ENCODE measurements at places on chromosomes 2 and 18.
A peak's percentile ranks its signal among the peaks of the same experiment; 100 is the strongest.

GRCh38 chr2:223102040-223102400, 50.0 kb downstream of the KCNE4 start:
- DNase-seq: no peak

GRCh38 chr2:98764499-98764898, 33.6 kb upstream of the MGAT4A start:
- no peak for DNase-seq

DNA sequence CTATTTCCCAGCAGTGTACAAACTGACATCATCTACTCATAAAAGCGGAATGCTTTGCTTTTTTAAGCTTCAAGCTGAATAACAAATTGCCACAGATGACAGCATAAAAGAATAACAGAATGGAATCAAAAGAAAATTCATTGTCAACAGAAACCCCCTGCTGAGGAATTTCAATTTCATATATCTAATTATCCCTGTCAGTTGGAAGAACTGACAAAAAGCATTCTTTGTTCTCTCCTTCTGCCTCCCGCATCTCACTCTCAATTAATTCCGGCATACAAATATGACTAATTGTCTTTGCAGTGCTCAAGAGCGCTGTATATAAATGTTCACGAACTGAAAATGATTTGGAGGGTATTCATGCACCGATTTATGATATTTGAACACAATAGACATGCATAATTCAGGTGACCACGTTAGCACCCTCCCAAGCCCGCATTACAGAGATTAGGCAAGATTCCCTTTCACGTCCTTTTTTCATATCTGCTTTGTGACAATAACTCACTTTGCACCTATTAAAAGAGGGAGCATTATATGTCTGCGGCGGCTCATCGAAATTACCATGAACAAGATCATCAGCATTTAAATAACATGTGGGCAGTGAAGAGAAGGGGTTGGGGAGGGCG, 277.7 kb upstream of the SALL3 start:
- DNase-seq: no peak

GRCh38 chr2:64056021-64056420, 36.8 kb upstream of the VPS54 start:
- no peak for DNase-seq

DNA sequence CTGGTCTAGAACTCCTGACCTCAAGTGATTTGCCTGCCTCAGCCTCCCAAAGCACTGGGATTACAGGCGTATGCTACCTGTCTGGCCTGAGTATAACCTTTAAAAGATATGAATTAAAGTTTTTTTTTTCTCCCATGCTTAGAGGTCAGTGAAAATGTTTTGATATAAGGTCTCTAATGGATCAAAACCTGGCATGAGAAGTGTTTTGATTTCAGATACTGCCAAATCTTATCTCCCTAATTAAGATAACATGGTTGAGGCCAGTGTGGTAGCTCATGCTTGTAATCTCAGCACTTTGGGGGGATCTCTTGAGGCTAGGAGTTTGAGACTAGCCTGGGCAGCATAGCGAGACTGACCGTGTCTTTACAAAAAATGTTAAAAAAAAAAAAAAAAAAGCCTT, 41.2 kb downstream of the SNRPD1 start:
- no peak for DNase-seq

DNA sequence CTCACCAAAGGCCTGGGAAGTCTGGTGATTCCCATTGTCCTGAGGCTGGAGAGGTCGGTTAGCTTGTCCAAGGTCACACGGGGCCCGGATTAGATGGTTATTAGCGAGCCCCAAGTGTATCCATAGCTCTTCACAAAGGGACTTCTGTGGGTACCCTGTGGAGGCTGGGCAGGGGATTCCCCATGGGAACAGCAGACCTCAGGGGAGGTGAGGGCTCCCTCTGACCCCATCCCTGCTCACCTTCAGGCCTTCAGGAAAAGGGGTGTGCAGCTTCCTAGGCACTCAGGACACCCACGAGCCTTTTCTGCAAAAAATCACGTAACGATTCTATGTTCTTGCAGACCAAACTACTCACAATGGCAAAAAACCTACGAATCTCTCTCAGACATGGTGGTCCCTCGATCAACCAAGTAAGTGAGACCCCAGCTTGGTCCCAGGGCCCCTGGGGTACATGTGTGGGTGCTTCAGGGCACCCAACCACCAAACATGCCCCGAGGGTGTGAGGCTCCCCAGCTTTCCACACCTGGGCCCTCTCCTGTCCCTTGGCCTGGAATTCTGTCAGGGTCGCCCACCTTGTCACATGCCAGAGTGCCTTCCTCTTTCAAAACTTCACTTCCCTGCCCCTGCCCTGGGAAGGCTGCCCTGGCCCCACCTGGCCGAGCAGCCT, 40.3 kb downstream of the PDIA6 start:
- no peak for DNase-seq

GRCh38 chr18:32093523-32093922, 1.8 kb downstream of the RNF138 start:
- DNase-seq: no peak

GRCh38 chr18:25109484-25109883, 242.5 kb downstream of the ZNF521 start:
- no peak for DNase-seq

GRCh38 chr2:129934044-129934822, 45.2 kb upstream of the RAB6C start:
- no peak for DNase-seq

GRCh38 chr2:228535396-228535795, 353.9 kb upstream of the SPHKAP start:
- DNase-seq: no peak

GRCh38 chr2:101123795-101124471, 27.2 kb downstream of the TBC1D8 start:
- DNase-seq: no peak

GRCh38 chr2:167637741-167638140, 609.7 kb downstream of the STK39 start:
- DNase-seq: no peak

GRCh38 chr2:106694964-106695470, 190.9 kb downstream of the ST6GAL2 start:
- no peak for DNase-seq

DNA sequence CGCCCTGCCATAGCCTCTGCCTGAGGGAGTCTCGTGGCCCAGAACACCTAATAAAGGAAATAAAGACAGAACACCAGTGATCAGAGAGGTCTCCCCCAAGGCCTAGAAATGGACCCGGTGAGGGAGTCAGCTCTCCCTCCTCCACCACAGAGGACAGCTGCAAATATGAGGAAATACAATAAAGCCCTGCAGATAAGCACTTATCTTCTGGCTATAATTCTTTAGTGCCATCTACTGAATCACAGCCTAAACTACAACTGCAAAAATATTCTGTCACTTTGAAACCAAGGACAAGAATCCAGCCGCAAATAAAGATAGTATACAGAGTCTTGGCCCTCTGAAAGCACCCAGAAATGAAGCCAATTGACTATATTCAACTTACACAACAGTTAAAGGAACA, 42.4 kb upstream of the TACR1 start:
- DNase-seq: no peak

GRCh38 chr2:44210362-44210761, 41.7 kb downstream of the PPM1B start:
- no peak for DNase-seq

GRCh38 chr18:27750014-27750413, 426.9 kb downstream of the CDH2 start:
- DNase-seq: peak; percentile 17

GRCh38 chr18:58788971-58789875, 75.5 kb upstream of the ZNF532 start:
- peak; percentile 60 for DNase-seq

GRCh38 chr2:177812713-177813396, 259.7 kb downstream of the PDE11A start:
- DNase-seq: no peak

GRCh38 chr2:151862700-151863099, 34.5 kb upstream of the ARL5A start:
- no peak for DNase-seq

DNA sequence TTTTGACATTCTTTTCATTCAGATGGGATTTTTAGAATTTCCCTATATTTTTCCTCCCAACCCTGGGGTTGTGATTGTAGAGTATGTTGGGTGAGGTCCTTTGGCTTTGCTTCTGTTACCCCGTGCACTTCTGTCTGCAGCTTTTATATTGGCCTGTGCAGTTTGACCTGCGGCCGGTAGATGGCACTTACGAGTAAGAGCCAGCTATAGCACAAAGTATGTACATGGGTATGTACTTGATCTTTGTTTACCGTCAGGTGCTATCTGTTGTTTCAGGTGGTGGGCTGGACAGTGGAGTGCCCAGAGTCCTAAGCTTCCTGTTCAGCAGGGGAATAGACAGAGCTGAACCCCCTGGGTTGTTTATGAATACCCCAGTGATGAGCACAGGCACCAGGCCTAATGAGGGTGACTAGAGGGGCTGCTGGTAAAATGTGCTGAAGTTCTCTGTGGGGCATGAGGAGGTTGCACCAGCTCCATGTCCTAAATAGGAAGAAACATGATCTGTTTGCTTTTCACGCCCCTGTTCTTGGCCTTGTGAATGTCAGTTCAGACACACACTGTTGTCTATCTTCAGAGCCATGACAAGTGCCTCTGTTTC, 58.9 kb upstream of the THUMPD2 start:
- DNase-seq: no peak

GRCh38 chr18:68721681-68722583, 7.0 kb upstream of the TMX3 start:
- DNase-seq: no peak

DNA sequence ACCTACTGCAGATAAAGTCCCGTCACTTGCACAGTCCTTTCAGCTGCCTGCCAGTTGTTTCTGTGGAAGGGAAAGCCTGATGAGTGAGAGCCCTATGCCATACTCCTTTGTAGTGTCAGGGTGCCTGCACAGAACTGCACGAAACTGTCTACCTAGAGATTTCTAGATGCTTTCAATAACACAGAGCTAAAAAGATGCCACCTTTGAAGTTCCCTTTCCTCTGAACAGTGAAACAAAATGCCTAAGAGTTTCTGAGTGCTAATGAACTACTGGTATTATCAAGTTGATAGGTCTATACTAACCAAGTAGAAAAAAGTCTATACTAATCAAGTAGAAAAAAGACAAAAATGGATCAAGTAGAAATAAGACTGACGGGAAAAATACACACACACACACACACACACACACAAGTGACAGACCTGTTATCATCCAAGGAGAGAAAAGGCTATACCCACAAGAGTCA, 79.0 kb downstream of the TLK1 start:
- DNase-seq: no peak

DNA sequence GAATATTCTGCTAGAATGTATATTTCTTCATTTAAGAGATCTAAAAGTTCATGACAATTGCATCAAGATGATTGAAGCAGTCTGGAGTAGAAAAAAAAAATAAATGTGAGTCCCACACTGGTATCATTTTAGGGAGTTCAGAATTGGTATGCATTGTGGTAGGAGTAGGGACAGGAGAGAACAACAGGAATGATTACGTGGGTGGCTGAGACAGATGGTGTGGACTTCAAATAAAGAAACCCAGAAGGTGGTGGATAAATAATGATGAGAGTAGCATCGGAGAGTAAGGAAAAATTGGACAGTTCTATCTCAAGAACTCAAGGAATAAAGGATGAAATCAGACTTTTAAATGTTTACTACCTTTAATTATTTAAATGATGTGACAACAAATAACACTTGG, 289.6 kb downstream of the GALNT13 start:
- no peak for DNase-seq

DNA sequence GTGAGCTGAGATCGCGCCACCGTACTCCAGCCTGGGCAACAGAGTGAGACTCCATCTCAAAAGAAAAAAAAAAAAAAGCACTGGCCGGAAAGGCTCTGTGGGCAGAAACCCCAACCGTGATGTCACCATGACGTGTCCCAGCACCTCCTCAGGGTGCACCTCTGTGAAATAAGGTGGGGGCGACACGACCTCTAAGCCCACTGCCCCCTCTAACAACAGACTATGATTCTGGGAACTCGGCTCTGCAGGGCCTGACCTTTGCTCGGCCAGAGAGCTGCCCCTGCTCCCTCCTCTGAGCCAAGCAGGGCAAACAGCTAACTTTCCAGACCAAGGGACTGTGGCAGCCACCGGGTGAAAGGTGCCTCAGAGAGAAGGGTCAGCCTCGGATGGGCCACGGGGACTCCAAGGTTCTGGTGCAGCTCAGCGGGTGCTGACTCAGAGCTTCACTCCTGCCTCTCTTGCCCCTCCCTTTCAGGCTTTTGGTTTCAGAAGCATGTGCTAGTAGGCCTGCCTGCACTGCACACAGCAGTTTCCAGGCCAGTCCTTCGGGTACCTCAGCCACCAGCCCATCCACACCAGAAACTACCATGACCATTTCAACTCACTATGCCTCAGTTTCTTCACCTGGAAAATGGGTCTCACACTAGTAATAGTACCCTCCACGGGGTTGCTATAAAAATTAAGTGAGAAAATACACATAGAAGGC, 8.0 kb downstream of the TMBIM1 start:
- DNase-seq: no peak

DNA sequence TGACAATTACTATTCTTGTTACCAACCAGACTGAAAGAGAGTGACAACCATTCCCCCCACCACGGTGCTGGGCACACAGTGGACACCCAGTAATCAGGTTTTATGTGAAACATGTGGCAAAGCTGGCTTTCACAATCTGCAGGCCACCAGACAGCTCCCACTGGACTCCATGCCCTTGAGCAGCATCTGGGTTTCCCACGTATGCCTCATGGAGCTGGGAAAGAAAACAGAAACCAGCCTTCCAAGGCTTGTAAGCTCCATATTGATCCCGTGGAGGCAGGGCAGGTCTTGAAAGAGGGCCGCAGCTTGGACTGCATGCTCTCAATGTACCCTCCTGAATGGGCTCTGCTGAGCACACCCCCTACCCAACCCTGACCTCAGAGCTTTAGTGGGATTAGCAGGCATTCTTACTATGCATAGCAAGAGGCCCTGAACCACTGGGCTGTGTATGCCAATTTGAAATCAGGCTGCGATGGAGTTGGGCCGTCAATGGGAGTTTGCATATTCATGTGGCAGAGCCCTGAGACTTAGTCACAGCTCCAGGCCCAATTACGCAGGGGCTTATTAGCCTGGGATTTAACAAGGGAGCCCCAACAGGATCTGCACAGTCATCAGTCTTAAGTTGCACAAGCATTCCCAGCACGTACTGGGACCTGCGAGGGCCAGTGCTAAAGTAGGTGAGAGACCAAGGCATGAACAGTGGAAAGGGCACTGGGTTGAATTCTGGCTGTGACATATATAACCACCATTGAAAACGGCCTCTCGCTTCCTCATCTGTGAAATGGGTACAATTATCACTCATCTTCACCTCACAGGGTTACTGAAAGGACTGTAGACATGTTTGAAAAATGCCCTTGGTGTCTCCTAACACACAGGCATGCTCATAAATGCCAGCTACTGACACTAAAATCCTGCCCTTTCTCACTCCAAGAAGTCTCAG, 10.5 kb downstream of the C1QL2 start:
- no peak for DNase-seq

DNA sequence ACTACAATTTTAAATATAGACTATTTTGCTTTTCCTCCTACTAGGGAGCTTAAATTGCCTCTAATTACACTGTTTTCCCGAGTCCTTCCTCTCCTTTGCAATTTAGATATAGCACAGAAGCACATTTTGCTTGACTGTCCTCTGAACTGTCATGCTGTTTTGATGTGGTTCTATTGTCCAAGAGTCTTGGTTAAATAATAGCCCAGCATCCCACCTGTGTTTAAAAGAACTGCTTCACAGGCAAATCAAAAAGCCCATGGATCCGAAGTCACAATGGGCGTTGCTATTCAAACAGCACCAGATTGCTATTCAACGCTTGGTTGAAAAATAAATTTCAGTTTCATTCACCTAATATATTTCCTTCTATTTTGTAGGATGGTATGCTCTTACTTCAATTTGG, 22.3 kb upstream of the ACTR3 start:
- DNase-seq: no peak

Data from substantia nigra (tissue), 51 donors.